Activated CD4-positive, CD25-positive, alpha-beta regulatory T cell treated with anti-CD3 and anti-CD28 coated beads, Interleukin-2, amount 50 U/mL, for 72 hours (primary cell): ENCODE measurements at places on chromosomes 7 and 10.

GRCh38 chr7:75604408-75604807 is 112.3 kb downstream of the SPDYE5 start:
- no peak for DNase-seq

DNA sequence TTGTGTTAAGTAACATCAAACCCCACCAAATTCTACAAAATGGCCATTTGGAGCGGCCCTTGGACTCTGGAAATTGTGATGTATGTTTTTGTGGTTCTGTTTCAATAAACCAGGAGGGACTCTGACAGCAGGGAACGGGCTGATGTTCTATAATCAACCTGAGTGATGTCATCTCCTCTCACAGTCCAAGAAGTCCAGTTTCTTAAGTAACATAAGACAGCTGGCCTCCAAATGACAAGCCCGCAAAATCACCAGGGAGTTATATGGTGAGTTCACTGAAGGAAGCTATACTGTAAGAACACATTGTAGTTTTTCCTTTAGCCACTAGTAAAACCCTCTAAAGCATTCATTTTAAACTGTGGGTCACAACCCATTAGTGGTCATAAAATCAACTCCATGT is 34.0 kb downstream of the GOT1 start:
- no peak for DNase-seq

GRCh38 chr10:123891144-123892071 is at the start of gene CPXM2:
Gene CPXM2 (minus strand): TSS chr10:123891807. CDS start chr10:123891659, 148 bp downstream.
- no peak for DNase-seq

DNA sequence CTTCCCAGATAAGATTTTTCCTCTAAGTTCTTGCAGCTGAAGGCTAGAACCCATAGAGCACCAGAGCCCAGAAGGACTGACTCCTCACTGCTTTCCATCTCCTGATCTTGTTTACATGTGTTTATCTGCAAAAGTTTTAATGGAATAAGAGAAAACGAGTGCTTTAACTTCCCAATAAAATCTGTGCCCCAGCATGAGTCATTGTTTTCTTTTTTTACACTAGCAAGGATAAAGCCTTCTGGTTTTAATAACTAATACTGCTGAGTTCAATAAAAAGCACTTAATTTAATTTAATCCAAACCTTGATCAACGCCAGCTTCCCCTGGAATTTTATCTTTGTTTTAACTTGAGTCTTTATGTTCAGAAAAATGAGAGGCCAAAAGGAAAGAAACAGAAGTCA is 227.6 kb downstream of the HPSE2 start:
- no peak for DNase-seq
